Type B pancreatic cell (in vitro differentiated cells): ENCODE measurements at places on chromosomes 7 and 10.

GRCh38 chr10:71974489-71975021 is 10.4 kb downstream of the CHST3 start:
- H3K4me3 ChIP-seq = peak overlapping the region; percentile 6
- peak overlapping the region; percentile 30 for H3K27ac ChIP-seq
- peaks cover 72% of the 10 kb centered on the region for H3K4me1 ChIP-seq
- DNase-seq = no peak

DNA sequence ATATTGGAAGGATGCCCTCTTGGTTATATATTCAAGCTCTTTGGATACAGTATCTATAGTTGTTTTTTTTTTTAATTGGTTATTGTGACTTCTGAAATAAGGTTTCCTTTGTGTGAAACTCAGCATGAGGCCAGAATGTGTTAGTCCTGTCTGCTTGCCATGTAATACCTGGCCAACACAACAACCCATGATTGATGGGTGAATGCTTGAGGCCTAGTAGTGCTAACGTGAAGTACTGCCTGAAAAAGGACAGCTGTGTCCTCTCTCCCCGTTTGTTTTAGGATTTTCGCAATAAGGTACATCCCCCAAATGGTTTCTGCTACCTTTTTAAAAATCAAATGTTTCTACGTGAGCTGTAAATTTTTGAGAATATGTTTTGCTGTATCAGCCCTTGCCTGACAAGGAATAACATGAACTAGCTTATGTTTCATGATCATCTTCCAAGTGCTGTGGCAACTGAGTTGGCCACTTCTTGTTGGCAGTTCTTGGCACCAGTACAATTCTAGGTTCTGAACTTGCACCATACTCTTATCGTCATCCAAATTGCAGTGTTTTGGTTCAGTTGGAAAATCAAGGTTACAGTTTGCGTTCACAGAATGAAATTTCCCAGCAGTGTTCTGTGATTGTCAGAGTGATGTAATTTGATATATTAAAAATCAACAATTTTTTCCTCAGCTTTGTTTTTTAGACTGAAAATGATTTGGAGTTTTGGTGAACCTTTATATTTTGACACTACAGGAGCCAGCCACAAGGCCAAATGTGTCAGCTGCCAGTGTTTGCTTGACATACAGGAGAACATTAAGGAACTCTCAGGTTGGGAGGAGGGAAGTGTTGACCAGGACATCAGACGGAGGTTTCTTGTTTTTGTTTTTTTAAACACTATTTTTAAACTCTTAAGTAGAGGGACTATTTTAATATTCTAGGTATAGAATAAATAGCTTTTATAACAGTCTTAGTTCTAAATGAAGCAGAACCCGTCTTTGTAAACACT is 13.5 kb upstream of the ASCC1 start:
- no peak for DNase-seq
- H3K4me3 ChIP-seq = no peak overlapping the region
- peak overlapping the region; percentile 44 for H3K27ac ChIP-seq

- H3K4me3 ChIP-seq = no peak overlapping the region
- no peak for DNase-seq
- H3K4me1 ChIP-seq = peaks cover 5% of the 10 kb centered on the region
- H3K36me3 ChIP-seq = no peaks in the 10 kb centered on the region
Measured at GRCh38 chr7:47827871-47828270, 120.4 kb downstream of the PKD1L1 start.

- H3K27ac ChIP-seq = no peak overlapping the region
- DNase-seq = no peak
- H3K36me3 ChIP-seq = no peaks in the 10 kb centered on the region
- H3K27me3 ChIP-seq = peaks cover 93% of the 10 kb centered on the region
- H3K4me3 ChIP-seq = no peak overlapping the region
- no peaks in the 10 kb centered on the region for H3K4me1 ChIP-seq
Measured at GRCh38 chr7:128161466-128162125, 79.5 kb upstream of the LEP start.

DNA sequence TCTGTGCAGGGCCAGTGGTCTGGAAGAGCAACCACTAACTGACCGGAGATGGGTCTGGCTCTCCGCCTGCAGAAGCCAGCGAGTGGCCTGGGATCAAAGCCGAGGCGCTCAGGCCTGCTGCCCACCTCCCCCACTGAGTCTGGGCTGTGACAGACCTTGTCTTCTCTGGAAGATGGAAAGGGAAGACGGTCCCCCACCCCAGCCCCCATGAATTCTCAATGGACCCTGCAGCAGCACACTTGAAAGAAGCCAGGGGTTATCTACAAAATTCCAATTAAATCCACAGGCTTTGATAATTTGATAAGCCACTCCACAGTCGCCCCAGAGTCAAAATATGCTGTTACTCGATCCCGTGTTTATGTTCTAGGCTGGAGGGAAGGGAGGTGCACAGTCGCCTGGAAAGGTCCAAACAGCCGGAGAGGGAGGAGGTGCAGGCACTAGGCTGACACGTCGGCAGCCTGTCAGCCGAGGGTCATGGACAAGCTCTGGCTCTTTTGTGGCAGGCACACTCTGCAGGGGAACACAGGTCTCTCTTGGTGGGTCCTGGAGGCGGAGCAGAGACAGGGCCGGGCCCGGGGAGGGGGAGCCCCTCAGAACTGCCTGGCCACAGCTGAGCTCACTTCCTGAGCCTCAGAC is 134.9 kb downstream of the SH3PXD2A start:
- peaks cover 31% of the 10 kb centered on the region for H3K4me1 ChIP-seq
- H3K27ac ChIP-seq = peak overlapping the region; percentile 29
- no peaks in the 10 kb centered on the region for H3K27me3 ChIP-seq
- H3K4me3 ChIP-seq = peak overlapping the region; percentile 58
- peaks cover 19% of the 10 kb centered on the region for H3K36me3 ChIP-seq

GRCh38 chr10:128050936-128051335 is 75.3 kb downstream of the MKI67 start:
- H3K4me3 ChIP-seq = no peak overlapping the region
- no peak for DNase-seq
- peaks cover 18% of the 10 kb centered on the region for H3K4me1 ChIP-seq
- H3K27me3 ChIP-seq = no peaks in the 10 kb centered on the region
- no peaks in the 10 kb centered on the region for H3K36me3 ChIP-seq

DNA sequence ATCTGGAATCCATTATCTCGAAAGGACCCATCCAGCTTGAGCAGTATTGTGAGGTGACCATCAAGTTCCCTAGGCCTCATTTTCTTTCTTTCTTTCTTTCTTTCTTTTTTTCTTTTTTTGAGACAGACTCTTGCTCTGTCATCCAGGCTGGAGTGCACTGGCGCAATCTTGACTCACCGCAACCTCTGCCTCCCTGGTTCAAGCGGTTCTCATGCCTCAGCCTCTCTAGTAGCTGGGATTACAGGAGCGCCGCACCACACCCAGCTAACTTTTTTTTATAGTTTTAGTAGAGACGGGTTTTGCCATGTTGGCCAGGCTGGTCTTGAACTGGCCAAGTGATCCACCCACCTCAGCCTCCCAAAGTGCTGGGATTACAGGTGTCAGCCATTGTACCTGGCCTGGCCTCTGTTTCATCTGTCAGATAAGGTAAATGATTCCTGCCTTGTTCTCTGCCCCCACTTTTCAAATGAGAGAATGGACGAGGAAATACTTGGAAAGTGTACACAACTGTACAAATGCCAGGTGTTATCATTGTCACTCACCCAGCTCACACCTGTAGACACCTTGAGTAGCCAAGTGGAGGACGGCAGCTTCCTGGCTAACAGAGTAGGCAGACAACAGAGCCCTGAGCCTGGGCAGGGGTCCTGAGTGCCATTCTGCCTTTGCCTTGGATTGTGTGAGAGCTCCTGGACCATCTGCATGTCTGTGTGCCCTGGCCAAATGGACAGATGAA is 54.1 kb downstream of the HK1 start:
- peaks cover 11% of the 10 kb centered on the region for H3K36me3 ChIP-seq
- no peaks in the 10 kb centered on the region for H3K27me3 ChIP-seq
- H3K27ac ChIP-seq = peak overlapping the region; percentile 95
- DNase-seq = no peak
- H3K4me1 ChIP-seq = peaks cover 48% of the 10 kb centered on the region

DNA sequence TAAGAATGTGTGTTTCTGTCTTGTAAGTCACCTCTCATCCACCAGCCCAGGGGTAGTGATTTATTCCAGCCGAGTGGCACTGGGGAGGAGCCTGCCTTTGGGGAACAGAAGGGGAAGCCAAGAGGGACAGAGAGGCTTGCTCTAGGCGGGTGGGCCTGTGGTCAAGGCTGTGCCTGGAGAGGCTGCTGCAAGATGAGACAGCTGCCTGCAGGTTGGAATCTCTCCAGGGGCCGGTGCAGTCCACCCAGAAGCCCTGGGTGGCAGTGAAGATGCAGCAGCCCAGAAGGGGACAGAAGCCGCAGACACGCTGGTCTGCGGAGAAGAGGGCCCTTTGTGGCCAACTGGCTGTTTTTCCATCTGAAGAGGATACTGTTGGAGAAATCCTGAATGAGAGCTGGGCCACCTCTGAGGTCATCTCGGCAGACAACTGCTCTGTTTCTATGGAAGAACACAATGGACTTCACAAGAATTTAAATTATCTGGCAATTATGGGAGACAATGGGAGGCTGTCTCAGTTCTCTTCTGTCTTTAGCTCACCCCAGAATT is 175.7 kb downstream of the GFRA1 start:
- peaks cover 10% of the 10 kb centered on the region for H3K36me3 ChIP-seq
- peaks cover 6% of the 10 kb centered on the region for H3K27me3 ChIP-seq
- no peak overlapping the region for H3K4me3 ChIP-seq
- no peak overlapping the region for H3K27ac ChIP-seq
- no peak for DNase-seq

DNA sequence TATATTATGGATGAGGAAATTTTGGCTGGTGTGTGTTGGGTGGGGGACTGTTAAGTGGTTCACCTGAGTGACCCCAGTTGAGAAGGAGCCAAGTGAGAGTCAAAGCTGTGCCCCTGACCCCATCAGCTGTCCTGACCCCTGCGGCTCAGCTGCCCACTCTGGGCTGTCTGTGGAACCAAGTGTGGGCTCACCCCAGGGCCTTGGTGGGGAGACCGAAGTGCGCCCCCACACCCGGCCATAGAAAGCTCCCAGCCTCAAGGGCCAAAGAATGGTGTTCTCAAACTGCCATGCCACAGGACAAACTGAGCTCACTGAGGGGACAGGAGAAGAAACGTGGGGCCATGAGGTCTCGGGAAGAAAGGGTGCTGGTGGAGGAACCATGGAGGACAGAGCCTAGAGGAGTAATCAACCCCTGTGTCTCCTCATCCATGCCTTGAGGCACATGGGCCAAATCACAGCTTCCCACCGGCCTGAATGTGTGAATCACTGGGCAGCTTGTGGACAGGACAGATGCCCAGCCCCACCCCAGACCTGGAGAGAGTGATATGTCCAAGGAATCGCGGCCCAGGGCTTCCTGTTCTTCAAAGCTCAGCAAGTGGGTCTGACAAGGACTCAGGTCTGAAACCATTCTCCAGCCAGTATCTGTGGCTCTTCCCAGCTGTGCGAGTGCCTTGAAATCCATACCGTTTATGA is 86.2 kb upstream of the CACUL1 start:
- no peak for DNase-seq
- H3K27ac ChIP-seq = no peak overlapping the region
- H3K4me1 ChIP-seq = peaks cover 9% of the 10 kb centered on the region
- H3K27me3 ChIP-seq = peaks cover 3% of the 10 kb centered on the region
- H3K4me3 ChIP-seq = no peak overlapping the region

DNA sequence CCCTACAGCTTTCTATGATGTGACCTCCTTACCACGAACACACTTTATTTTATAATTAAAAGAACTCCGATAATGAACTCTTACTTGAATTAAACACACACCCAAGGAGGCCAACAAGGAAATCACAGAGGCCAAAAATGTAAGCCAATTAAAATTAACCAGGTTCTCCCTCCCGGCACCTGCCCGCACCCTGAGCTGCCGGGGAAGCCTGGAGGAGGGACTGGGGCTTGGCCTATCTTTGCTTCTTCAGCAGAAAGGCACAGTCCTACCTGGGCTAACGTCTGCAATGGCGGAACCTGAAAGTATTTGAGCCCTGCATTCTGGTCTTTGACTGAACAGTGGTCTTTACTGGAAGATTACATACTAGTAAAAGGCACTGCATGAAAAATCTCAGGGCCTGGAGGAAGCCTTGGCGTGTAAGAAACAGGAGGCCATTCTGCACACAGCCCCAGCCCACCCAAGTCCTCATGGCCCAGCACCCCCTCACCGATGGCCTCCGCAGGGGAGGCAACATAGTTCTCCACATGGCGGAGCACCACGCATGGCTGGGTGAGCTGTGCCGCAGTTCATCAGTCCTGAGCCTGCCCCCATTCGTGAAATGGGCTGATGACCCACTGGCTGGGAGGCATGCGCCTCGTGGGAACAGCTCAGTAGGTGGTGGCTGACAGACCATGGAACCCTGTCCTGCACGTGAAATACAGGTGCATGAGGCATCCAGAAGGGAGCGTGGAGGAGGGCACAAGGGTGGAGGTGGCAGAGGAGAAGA is 173.8 kb downstream of the PARD3 start:
- DNase-seq = no peak
- H3K4me1 ChIP-seq = peaks cover 54% of the 10 kb centered on the region
- no peak overlapping the region for H3K4me3 ChIP-seq

GRCh38 chr7:132565885-132566284 is 10.4 kb downstream of the PLXNA4 start:
- no peak overlapping the region for H3K27ac ChIP-seq
- peaks cover 11% of the 10 kb centered on the region for H3K4me1 ChIP-seq
- peaks cover 4% of the 10 kb centered on the region for H3K36me3 ChIP-seq
- H3K27me3 ChIP-seq = peaks cover 61% of the 10 kb centered on the region
- DNase-seq = no peak

GRCh38 chr10:784403-785088 is 95.1 kb upstream of the DIP2C start:
- peaks cover 10% of the 10 kb centered on the region for H3K27me3 ChIP-seq
- H3K4me3 ChIP-seq = peak overlapping the region; percentile 69
- peak; percentile 77 for DNase-seq
- no peak overlapping the region for H3K27ac ChIP-seq

GRCh38 chr10:103590744-103591291 is 97.3 kb downstream of the NEURL1 start:
- H3K27me3 ChIP-seq = no peaks in the 10 kb centered on the region
- H3K27ac ChIP-seq = peak overlapping the region; percentile 51
- no peak for DNase-seq

- no peaks in the 10 kb centered on the region for H3K36me3 ChIP-seq
- H3K27ac ChIP-seq = peak overlapping the region; percentile 48
- H3K4me3 ChIP-seq = peak overlapping the region; percentile 80
Measured at GRCh38 chr10:98269435-98269912, 1.5 kb upstream of the LOXL4 start.

- no peaks in the 10 kb centered on the region for H3K36me3 ChIP-seq
- no peak for DNase-seq
- peaks cover 32% of the 10 kb centered on the region for H3K27me3 ChIP-seq
- no peak overlapping the region for H3K27ac ChIP-seq
- H3K4me3 ChIP-seq = no peak overlapping the region
Measured at GRCh38 chr7:93717217-93717900, 142.8 kb upstream of the CALCR start.
